ELF-1 (cell line): ENCODE measurements at places on chromosomes 12 and 14.

DNA sequence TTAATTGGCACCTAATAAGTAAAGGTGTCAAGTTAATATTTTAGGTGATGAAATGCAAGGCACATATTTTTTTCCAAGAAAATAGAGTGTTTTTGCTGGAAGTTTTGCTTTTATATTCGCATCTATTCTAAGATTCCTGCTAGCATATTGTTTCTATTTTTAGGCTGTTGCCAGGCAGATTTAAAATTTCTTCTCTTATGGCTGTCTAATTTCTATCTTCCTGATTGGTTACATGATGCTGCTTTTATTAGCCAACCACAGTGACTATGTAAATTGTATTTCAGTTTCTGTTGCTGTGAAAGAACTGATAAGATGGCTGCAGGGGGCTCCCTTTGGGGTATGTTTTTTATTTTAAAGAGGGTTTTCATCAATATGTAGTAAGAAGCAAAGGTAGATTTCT lies 42.7 kb downstream of the ATF7IP start:
- DNase-seq, result no peak

- peak; percentile 69 for DNase-seq
These were observed 7.6 kb upstream of the KRT80 start for GRCh38 chr12:52199294-52199919.

DNA sequence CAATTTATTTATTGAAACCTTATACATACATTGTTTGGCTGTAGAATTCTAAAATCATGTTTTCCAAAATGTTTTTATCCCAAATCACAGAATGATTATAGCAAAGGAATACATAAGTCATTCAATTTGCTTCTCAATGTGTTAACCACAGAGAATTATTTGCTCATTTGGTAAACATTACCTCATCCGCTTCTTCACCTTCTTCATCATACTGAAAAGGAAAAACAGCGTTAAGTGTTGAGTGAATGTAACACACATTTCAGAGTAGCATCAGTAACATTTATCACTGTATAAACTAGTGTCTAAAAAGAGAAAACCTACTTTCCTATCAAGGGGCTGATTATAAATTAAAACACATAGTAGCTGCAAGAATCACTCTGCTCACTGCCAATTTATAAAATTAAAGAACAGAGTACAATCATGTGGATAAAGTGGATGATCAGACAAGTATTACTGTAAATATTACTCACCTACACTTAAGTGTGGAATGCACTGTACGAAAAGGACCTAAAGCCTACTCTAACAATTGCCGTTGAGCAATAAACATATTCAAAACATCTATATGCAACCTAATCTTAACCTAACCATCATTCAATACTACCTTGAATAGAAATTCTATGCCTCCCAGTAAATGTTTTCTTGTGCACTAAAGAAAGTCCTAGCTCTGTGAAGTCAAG lies 18.1 kb upstream of the PHLDA1 start:
- no peak for DNase-seq

DNA sequence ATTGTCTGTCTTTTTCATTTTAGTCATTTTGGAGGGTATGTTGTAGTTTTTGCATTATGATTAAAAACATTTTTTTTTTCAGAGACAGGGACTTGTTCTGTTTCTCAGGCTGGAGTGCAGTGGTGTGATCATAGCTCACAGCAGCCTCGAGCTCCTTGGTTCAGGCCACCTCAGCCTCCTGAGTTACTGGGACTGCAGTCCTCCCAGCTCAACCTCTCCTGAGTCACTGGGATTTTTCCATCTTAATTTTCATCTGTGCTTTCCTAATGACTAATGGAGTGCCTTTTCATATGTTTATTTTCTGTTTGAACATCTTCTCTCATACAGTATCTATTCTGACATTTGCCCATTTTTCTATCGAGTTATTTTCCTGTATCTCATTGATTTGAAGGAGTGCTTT lies 52.6 kb downstream of the DYRK2 start:
- DNase-seq, result no peak

DNA sequence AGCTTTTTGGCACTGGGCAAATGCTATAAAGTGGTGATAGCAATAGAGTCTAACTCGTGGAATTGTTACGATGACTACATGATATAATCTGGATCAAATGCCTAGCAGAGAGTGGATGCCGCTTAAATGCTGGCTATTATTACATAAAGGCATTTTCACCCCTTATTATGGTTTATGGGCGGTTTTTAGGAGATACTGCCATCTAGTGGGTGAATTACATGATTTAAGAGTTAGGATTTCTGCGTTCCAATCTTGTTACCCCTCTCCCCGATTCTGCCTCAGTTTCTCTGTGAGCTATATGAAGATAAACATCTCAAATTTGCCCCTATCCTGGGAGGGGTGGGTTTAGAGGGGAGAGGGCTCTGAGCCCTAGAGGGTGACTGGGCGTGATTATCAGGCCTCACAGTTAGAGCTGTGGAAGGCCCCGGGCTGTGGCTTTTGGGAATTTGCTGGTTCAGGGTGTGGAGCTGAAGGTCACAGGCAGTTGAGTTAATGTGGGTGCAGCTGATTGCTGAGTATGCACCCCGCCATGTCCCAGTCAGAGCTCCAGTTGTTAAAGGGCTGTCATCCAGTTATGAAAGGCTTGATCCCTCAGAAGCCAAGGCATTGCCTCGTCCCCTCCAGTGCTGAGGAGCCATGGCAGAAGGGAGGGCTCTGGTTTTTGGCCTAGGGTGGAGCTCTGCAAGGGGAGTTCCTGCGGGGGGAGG lies 14.4 kb downstream of the CLSTN3 start:
- peak; percentile 25 for DNase-seq

DNA sequence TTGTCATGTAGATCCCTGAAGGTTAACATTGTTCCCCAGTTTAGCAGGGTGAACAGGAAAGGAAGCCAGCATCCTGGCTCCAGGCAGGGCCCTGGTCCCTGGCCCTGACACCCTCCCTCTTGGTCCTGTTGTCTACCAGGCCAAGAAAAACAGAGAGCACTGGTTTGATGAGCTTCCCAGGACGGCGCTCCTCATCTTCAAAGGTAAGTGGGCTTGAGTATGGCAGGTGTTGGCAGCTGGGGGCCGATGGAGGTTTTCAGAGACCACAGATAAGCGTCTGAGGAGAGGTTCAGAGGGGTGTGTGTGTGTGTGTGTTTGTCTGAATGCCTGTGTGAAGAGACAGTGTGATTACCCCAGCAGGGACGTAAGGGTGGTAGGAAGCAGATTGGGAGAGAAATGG lies 56.3 kb downstream of the SLC8B1 start:
- no peak for DNase-seq

DNA sequence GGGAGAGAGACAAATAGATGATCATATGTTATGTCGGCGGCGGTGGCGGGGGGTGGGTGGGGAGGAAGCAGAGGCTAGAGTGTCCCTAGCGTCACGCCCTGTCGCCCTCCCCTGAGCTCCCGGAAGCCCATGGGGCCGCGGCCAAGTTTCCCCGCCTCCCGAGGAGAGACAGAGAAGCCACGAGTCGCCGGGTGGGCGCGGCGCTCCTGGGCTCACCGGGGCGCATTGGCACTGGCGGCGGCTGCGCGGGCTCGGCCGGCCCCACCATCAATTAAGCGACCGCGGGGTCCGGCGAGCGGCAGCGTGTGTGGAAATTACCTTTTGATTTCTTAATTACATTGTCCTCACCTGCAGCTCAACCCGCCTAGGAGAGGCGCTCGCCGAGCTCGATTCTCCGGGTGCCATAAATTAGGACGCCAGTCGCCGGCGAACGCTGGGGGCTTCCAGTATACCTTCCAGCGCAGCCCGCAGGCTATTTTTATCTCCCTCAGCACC lies 119.9 kb upstream of the LHX5 start:
- DNase-seq, result peak; percentile 62

DNA sequence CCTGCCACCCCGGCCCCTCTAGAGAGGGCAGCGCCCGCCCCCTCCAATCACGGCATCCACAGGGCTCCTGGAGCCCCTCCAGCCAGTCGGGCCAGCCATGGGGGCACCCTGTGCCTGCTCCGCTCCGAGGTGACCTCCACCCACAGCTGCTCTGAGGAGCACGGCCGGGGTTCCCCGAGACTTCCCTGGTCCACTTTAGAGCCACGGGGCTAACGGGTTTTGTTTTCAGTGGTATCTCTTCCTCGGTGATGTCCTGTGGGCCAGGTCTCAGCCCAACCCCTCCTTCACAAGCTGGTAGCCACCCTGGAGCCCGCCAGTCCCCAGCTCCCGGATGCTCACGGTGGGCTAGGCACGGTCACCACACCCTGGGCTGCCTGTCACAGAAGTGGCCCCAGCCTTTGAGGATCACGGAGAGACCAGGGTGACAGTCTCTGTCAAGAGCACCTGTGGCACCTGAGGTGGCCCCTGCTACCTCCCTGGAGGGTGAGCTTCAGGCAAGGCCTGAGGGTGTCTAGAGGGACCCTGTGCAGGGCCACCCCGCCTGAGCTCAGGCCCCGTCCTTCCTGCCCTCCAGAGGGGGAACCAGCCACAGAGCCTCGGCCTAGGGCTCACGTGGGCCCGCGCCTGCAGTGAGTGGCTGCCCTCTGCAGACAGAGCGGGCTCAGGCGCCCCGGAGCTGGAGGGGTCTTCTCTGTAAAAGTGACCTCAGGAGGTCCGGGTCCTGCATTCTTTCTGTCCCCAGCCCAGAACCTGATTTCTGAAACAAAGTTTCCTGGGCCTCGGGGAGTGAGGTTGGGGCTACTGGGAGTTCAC lies 146.0 kb upstream of the C14orf180 start:
- DNase-seq, result no peak

- no peak for DNase-seq
These were observed 106.9 kb upstream of the HIF1A start for GRCh38 chr14:61588419-61588901.

DNA sequence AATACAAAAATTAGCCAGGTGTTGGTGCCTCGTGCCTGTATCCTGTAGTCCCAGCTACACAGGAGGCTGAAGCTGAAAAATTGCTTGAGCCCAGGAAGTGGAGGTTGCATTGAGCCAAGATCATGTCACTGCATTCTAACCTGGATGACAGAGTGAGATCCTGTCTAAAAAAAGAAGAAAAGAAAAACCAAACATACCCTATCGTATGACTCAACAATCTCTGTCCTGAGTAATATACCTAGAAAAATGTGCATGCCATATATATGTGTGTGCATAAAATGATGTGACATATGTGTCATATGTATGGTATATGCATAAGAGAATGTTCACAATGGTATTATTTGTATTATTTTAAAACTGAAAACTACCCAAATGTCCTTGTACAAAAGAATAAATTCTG lies 261.5 kb upstream of the CLEC14A start:
- no peak for DNase-seq

DNA sequence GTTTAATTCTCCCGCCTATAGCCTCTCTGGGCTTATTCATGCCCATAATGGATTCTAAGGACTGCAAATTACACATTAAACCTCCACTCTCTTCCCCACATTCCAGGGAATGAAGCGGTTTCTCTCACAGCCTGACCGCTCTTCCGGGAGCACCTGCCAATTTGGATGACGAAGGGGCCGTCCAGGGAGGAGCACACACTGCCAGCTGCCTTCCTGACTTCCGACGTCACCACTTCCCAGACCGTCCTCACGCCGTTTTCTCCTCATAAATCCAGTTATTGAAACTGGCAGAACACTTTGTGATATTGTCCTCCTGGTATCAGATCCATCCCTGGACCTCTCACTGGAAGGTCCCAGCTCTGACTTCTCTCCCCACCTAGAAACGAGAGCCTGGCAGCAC lies 87.6 kb downstream of the GCH1 start:
- no peak for DNase-seq
